ENCODE measurements at places on chromosomes 13 and 19. TPM values are rescaled to one million over a fixed set of nuclear protein-coding genes. Genes with fewer than 3 reads are reported as not detected.

DNA sequence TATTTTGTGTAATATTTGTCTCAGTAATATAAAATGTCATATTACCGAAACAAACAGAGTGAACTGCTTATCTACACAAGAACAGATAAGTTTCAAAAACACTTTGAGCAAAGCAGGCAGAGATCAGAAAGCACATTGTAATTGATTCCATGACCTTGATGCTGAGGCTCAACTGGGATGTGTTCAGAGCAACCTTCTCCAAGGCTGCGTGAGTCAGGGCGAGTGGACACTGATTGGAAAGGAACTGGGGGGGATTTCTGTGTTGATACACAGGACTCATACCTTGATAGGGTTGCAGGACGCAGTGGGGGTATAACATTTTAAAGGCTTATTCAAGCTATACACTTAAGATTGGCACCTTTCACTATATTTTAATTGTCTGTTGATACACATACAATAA, 1136.3 kb downstream of the UQCRFS1 start:
- no peak for DNase-seq

DNA sequence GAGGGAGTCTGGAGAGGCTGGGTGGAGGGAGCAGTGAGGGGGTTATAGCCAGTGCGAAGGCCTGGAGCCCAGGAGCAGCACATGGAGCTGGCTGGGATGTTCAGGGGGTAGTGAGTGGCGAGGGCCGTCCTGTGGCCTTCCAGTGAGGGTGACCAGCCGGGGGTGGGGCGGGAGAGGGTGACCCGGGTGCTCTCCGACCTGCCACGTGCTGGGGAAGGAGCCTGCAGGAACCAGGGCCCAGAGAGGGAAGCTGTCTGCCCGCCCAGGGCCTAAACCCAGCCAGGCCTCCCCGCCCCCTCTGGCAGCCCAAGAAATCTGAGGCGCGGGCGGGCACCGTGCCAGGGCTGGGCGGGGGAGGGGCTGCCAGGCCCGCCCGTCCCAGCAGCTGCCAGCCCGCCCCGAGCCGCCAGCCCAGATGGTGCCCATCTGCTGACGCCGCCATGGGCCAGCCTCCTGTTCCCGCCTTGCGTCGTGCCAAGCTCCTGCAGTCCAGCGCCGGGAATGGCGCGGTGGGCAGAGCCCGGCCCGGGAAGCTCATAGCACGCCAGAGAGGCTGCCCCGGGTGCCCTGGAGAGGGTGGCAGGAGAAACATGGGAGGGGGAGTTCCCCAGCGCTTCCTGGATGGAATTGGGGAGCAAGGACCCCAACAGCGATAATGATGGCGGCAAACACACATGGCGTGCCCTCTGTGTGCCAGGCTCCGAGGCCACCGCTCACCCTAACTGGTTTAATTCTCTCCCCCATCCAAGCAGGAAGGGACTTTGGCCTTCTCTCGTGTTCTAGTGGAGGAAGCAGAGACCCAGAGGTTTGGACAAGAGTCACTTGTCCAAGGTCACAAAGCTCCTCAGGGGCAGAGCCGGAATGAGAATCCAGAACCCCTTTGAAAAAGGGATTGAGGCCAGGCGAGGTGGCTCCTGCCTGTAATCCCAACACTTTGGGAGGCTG, 21.5 kb downstream of the NFIC start:
- peak; percentile 58 for DNase-seq

- DNase-seq: no peak
Measured at GRCh38 chr13:21894091-21894490, 223.2 kb downstream of the FGF9 start.

- DNase-seq: no peak
Measured at GRCh38 chr13:109366525-109366924, 419.9 kb downstream of the IRS2 start.

Gene CYP4F11
- total RNA-seq: 123 TPM
